Hepatocyte (in vitro differentiated cells): ENCODE measurements at places on chromosomes 2 and 18.

GRCh38 chr2:11558214-11558886 is 24.5 kb downstream of the GREB1 start:
- no peak for DNase-seq

DNA sequence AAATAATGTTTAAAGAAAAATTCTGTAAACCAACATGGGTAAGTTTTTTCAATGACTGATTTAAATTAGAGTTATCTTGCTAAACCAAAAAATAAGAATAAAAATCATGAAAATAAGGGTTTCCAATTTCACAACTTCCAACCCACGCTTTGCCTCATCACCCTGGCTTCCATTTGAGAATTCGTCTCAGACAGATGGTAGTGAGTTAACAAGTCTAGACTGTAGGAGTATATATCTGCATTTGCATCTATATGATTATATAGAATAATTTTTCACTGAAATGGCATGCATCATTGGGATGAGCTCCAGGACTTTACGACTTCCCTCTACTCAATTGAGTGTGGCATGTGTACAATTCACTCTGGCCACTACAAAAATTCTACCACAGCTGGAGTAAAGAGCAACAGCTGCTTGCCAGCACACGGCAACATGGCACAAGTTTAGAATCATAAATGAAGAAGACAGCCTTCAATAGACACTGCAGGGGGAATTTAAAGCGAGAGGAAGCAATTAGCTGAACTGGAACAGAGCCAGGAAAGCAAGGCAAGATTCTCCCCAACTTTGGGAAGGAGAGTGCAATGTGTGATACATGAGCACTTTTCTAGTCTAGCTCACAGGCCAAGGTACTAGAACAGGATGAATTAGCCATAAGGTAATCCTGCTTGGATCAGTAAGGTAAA is 1673.5 kb upstream of the CELF4 start:
- no peak for DNase-seq

- no peak for DNase-seq
These were observed 28.9 kb upstream of the LMAN1 start for GRCh38 chr18:59387687-59388565.

DNA sequence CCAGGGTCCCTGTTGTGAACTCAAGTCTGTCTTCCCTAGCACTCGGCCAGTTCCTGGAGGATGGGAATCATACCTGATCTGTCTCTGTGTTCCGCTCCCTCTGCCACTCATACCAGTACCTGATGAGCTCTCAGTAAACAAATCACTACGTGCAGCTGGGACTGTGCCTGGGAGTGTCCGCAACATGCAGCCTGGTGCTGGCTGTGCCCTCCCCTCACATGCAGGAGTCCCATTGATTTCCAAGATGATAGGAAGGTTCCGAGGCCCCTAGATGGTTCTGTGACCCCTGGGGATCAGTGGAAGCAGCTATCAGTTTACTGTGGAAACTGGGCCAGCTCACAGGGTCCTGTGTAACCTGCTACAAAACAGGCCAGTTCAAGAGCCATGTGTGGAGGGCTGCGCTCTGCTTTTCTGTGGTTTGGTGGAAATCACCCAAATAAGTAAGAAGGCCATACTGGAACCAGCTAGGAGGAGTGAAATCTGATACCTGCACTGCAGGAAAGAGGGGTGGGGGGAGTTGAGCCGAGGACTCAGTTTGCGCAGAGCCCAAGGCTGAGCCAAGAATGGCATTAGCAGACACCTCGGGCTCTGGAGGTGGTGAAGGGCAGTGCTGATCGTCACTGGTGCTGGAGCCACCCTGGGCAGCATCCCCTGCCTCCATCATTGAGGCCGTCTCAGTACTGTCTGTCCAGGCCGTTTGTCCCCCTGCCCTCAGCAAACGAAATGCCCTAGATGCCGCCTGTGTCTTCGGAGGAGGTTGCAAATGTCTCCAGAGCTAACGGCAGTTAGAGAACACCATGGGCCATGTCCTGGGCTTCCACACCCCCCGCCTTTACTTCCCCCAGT is 93.3 kb downstream of the KLHL29 start:
- DNase-seq = no peak

GRCh38 chr2:26168785-26169184 is 4.1 kb upstream of the GAREM2 start:
- no peak for DNase-seq

DNA sequence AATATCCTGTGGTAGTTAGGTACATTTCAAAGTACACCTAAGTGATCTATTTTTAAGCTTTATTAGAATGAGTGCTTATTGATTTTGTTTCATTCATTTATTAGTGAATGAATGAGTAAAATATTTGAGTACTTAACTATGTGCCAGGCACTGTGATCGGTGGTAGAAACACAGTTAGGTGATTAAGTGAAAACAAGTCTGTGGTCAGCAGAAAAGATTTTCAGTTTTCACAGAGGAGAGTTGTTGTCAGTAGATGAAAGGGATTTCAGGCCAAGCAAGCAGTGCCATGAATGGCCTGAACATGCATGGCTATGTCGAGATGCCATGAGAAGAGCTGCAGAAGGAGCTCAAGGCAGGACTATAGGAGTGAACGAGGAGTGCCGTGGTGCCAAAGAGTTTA is 85.9 kb downstream of the SPTBN1 start:
- DNase-seq = no peak

- DNase-seq = peak; percentile 46
These were observed 15.1 kb downstream of the RASGRP3 start for GRCh38 chr2:33491441-33492084.

- DNase-seq = peak; percentile 28
These were observed 1.5 kb downstream of the IER3IP1 start for GRCh38 chr18:47174545-47175116.

GRCh38 chr18:55401638-55402191 is 186.3 kb downstream of the TCF4 start:
- peak; percentile 48 for DNase-seq

DNA sequence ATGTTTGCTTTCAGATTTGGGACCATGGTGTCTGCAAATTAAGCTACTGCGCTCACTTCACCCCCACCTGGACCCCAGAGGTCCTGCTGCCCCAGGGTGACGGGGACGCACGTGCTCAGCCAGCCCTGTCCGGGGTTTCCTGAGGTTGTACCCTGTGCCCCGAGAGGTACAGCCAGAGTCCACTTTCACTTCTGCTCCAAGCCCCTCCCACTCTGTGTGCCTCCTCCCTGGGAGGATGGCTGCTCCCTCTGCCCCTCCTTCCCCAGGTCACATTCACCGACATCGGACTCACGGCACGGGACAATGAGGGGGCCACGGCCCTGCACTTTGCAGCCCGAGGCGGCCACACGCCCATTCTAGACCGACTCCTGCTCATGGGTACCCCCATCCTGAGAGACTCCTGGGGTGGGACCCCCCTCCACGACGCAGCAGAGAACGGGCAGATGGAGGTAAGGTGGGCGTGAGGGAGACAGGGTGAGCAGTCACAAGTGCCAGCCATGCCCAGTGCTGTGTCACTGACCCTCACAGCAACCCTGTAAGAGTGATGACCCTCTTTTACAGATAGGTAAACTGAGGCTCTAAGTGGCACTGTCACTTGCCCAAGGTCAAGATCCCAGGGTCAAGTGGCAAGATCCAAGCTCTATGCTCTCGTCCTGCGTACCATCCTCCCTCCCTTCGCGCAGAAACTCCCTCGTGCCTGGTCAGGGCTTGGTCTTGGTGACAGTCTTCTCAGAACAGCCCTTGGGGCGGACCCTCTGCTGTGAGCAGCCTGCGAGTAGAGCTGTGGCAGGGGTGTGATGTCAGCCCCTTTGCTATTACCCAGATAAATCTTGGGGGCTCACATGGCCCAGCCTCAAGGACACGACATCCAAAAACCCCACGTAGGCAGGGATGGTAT is 7.6 kb downstream of the ESPNL start:
- peak; percentile 7 for DNase-seq

GRCh38 chr2:230170532-230170931 is 49.3 kb downstream of the SP110 start:
- no peak for DNase-seq

DNA sequence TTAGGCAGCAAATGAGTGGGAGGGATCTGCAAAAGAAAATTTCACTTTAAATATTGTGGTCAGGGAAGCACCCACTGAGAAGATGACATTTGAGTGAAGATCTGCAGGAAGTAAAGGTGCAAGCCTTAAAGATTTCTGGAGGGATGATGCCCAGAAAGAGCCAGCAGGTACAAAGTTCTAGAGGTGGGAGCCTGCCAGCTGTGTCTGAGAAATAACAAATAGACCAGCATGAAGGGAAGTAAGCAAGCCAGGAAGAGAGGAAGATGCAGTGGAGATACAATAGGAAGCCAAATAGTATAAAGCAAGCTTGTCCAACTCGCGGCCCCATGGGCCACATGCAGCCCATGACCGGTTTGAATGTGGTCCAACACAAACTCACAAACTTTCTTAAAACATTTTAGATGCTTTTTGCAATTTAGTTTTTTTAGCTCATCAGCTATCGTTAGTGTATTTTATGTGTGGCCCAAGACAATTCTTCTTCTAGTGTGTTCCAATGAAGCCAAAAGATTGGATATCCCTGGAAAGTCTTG is 489.9 kb downstream of the DCC start:
- DNase-seq = no peak
